ENCODE measurements at places on chromosomes 7 and 10. TPM values are rescaled to one million over a fixed set of nuclear protein-coding genes. Genes with fewer than 3 reads are reported as not detected.

- no peak for DNase-seq
- no peaks in the 10 kb centered on the region for H3K36me3 ChIP-seq
- no peak overlapping the region for H3K4me3 ChIP-seq
- no peaks in the 10 kb centered on the region for H3K27me3 ChIP-seq
- H3K27ac ChIP-seq: no peak overlapping the region
Observed at GRCh38 chr7:121140790-121141189, 152.3 kb downstream of the CPED1 start.

DNA sequence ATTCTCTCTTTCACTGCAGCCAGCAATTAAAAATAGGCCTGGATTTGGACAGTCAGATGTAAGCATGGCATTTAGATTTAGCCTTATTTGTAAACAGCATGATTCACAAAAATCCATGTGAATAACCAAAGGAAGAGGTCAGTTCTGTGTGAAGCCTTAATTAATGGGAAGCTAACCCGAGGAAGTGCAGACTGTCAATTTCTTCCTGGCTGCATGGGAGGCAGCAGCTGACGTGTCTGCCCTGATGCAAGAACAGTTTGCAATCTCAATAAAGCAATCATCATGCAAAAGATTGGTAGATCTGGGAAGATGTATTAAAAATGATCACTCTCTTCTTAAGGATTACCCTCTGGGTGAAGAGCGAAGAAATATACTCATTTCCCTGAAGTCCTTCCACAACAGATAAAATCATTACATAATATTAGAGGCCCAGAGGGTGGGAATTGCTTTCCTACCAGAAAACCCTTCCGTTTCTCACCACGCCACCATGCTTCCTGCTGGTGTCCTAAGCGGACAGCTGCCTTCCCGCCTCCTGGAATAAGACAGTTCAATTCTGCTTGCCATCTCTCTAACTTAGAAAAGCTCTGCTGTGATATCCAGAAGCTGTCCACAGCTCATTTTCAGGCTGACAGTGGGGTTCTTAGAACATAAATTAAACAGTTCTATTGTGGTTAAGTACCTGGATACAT lies 526.7 kb upstream of the NRP1 start:
- H3K27ac ChIP-seq: no peak overlapping the region
- H3K4me3 ChIP-seq: no peak overlapping the region
- H3K4me1 ChIP-seq: no peaks in the 10 kb centered on the region
- H3K27me3 ChIP-seq: no peaks in the 10 kb centered on the region

The LMOD2 gene
- total RNA-seq: not detected

GRCh38 chr10:93991114-93991513 lies 2.6 kb upstream of the PLCE1 start:
- no peak for DNase-seq
- no peak overlapping the region for H3K4me3 ChIP-seq
- H3K27ac ChIP-seq: no peak overlapping the region
- no peaks in the 10 kb centered on the region for H3K36me3 ChIP-seq
- peaks cover 8% of the 10 kb centered on the region for H3K4me1 ChIP-seq

The GPR26 gene
- not detected for total RNA-seq

- no peak overlapping the region for H3K4me3 ChIP-seq
- H3K27me3 ChIP-seq: no peaks in the 10 kb centered on the region
- H3K4me1 ChIP-seq: no peaks in the 10 kb centered on the region
- no peak for DNase-seq
Observed at GRCh38 chr7:81170291-81170690, 251.4 kb upstream of the SEMA3C start.

The MBLAC1 gene
- 6.9 TPM for total RNA-seq

DNA sequence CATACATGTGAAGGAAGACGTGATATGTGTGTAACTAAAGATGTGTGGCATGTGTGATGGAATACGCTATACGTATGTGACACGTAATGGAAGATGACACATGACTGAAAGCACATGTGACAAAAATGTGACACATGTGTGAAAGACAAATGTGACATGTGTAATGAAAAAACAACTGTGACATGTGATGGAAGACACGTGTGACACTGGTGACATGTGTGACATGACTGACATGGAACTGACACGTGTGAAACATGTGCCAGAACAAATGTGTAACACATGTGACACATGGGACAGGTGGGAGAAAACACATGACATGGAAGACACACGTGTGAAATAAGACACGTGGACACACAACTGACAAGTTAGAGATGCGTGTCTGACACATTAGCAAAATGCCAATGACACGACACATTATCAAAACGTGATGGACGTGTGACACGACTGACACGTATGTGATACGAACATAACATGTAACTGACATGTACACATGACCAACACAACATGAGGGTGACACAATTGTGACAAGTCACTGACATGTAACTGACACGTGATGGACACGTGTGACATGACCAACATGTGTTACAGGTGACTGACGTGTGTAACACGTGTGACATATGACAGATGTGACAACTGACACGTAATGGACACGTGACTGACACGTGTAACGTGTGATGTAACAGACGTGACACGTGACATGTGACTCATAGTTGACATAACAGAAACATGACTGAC lies 24.4 kb downstream of the CRPPA start:
- H3K27me3 ChIP-seq: no peaks in the 10 kb centered on the region
- no peaks in the 10 kb centered on the region for H3K4me1 ChIP-seq
- no peaks in the 10 kb centered on the region for H3K36me3 ChIP-seq
- no peak for DNase-seq
- H3K27ac ChIP-seq: no peak overlapping the region

- H3K4me3 ChIP-seq: no peak overlapping the region
- H3K4me1 ChIP-seq: no peaks in the 10 kb centered on the region
- H3K36me3 ChIP-seq: no peaks in the 10 kb centered on the region
- no peaks in the 10 kb centered on the region for H3K27me3 ChIP-seq
- H3K27ac ChIP-seq: no peak overlapping the region
- DNase-seq: no peak
Observed at GRCh38 chr7:27269455-27269854, 26.9 kb downstream of the EVX1 start.

DNA sequence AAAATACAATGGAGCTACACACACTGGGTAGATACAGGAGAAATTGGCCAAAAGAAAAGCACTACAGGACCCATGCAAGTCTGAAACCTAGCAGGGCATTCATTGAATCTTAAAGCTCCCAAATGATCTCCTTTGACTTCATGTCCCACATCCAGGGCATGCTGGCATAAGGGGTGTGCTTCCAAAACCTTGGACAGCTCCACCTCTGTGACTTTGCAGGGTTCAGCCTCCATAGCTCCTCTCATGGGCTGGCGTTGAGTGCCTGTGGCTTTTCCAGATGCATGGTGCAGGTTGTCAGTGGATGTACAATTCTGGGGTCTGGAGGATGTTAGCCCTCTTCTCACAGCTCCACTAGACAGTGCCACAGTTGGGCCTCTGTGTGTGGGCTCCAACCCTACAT lies 626.3 kb upstream of the POT1 start:
- no peaks in the 10 kb centered on the region for H3K4me1 ChIP-seq
- H3K4me3 ChIP-seq: no peak overlapping the region
- no peak for DNase-seq
- no peaks in the 10 kb centered on the region for H3K36me3 ChIP-seq

- no peak overlapping the region for H3K27ac ChIP-seq
- H3K27me3 ChIP-seq: no peaks in the 10 kb centered on the region
- no peaks in the 10 kb centered on the region for H3K36me3 ChIP-seq
- DNase-seq: no peak
Observed at GRCh38 chr10:84333864-84334451, 5.6 kb downstream of the CCSER2 start.

GRCh38 chr10:47318706-47319105 lies 3.5 kb upstream of the GDF2 start:
- no peaks in the 10 kb centered on the region for H3K27me3 ChIP-seq
- no peaks in the 10 kb centered on the region for H3K36me3 ChIP-seq
- no peak overlapping the region for H3K4me3 ChIP-seq
- no peaks in the 10 kb centered on the region for H3K4me1 ChIP-seq
- no peak for DNase-seq

DNA sequence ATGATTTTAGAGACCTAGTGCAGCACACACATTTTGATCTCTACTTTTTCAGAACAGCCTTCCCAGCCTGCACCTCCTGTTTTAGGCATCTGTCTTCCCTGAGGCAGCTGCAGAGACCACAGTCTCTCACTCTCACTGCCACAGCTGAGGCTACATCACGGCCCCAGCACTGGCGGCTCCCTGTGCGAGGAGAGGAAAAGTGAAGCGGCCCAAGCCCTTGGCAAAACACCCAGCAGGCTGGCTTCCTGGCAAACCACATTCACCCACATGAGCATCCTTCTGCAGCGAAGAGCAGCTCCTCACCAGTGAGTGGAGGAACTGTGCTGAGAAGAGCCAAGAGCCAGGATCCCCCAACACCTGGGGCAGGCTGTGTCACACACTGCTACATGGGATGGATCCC lies 14.0 kb downstream of the HUS1 start:
- H3K27me3 ChIP-seq: no peaks in the 10 kb centered on the region
- DNase-seq: no peak
- no peak overlapping the region for H3K4me3 ChIP-seq
- peaks cover 23% of the 10 kb centered on the region for H3K36me3 ChIP-seq
- H3K27ac ChIP-seq: no peak overlapping the region
